Stimulated activated CD8-positive, alpha-beta memory T cell treated with anti-CD3 and anti-CD28 coated beads, Interleukin-12 subunit alpha, Interleukin-12 subunit beta, amount 100 ng/mL, for 1 hour (primary cell): ENCODE measurements at places on chromosomes 11 and 22.

DNA sequence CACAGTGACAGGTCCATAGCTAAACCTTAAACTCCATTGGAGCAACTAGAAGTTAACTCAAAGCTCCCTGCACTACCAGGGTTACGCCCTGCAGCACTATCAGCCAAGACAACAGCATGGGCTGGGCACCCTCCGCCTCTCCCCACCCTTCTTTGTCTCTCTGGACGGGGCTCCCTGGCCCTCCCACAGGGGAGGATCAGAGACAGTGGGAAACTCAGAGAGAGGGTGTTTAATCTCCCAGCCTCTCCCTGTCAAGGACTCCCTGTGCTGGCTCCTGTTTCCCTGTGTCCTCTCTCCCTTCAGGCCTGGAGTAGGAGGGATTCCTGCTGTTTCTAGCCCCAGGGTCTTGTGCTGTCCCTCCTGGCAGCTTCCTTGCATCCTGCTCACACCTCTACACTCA lies 56.9 kb upstream of the CSNK2A3 start:
- DNase-seq = no peak

DNA sequence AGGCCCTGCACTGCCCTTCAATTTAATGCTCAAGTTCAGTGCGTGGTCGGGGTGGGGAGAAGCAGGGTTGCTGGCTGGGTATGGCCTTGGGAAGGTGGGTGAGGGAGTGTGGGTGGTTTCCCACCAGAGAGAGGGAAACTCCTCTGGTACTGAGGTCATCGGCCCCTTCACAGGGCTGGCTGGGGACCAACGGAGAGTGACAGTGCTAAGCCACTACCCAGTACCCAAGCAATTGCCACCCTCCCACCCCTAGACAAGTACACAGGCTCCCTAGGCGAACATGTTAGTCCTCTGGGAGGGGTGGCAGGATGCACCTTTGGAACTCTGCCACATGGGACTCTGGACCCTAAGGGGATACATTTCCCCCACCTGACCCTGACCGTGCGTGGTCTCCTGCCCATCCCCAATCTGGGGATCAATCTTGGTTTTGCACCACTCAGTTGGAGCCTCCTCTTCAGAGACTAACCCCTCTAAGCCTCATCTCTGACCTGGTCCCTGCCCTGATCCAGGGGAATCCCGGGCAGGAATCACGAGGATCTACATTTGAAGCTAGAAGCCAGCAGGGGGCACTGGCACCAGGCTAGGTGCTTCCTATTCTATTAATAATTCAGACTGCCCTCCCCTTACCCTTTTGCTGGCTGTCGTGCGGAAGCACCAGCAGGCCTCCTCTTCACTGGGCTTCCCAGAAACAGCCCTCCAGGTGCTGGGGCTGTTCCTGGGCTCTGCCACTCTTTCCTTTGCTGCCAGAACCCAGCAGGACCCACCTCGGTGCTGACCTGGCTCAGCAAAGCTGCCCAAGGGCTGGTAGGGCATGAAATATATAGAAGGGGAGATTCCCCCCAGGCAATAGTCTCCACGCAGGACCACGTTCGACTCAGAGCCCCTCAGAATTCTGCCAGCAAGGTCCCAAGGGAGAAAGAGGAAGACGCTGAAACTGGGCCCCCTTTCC lies 377.7 kb downstream of the TENM4 start:
- DNase-seq = no peak

- DNase-seq = no peak
Measured at GRCh38 chr11:93936460-93936859, 84.7 kb upstream of the HEPHL1 start.

DNA sequence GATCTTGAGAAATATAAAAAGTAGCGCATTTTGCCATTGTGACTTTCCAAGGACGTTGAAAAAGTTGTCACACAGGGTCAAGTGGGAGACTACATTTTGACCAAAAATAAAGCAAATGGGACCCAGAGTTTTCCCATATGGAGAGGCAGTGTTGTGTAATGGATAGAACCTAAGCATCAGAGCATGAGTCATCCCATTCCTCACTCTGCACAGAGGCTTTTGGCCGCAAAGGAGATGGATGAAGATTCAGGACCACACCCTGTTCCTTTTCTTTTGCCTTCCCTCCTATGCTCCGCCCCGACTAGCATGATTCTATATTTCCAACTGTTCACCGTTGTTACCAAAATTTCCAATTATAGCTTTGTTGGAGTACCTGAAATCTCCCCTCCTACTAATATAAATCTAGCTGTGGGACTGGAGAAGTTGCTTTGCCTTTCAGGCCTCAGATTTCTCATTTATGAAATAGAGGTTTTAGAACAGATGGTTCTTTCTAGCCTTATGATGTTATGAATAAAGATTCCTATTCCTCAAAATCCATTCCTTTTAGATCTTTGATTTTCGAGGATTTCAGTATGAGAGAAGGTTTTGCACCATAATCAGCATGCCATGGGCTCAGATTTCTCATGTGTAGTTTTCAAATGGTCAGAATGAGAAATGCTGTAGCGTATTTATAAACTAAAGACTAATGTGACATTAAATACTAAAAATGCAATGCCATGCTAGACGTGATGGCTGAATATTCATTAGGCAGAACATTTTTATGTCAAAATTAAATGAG lies 921.9 kb upstream of the TENM4 start:
- no peak for DNase-seq

DNA sequence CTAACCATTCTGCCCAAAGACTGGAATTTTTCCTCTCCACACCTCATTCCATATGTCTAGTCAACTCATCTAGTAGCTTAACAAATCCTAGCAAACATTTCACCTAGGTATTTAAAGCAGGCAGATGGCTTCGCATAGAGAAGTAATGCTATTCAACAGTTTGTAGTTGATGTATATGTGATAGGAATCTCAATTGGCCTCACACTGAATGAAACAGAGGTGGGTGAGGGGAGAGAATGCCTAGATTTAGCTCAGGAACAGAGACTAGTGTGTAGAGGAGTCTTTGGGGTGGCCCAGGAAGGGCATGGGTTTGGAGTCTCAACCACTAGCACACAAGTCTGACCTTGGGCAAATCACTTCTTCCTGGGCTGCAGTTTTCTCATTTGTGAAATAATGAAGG lies 196.2 kb downstream of the MYO18B start:
- DNase-seq = no peak

GRCh38 chr22:26786398-26786797 lies 129.0 kb downstream of the MIAT start:
- no peak for DNase-seq

DNA sequence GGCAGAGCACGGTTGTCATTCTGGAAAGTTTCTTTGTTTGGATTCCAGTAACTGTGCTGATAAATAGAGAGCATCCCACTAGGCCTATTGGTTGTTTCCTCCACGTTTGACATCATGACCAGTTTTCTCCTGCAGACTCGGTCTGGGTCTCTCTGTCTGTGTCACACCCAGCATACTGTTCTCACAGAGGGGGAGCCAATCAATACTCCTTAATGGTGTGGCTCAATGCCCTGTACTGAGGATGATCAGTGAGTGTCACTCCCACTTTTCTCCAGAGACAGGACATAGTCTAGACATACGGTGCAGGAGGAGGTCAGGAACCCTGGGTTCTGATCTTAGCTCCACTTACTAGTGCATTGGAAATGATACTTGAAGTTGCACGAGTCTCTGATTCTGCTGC lies 88.2 kb upstream of the BLID start:
- no peak for DNase-seq

DNA sequence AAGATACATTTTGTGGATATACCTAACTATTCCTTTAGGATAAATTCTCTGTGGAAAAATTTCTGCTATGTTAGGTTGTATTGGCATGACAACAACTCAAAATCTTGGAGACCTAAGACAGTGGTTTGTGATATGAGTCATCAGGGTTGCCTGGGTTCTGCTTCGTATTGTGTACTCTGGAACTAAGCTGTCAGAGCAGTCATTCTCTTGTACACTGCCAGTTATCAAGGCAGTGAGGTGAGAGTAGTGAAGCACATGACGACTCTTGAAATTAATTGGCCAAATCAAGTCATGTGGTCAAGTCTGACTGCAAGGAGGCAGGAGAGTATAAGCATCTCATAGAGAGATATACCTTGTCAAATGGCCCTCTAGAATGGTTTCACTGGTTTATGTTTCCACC lies 104.4 kb downstream of the FANCF start:
- DNase-seq = no peak

DNA sequence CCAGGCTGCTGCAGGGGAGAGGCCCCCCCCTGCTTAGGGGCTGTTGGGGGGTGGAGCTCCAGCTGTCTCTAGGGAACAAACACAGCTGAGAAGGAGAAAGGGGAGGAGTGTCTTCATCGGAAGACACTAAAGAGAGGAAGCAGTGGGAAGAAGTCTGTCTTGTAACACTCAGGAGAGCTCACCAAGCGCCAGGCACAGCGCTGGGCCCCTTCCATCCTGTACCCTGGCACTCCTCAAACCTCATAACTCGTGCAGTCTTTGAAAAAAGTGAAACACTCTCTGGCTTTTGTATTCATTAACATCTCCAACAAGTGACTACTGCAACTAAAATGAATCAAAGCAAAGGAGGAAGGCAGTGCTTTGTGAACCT lies 67.4 kb upstream of the PRDM11 start:
- no peak for DNase-seq

GRCh38 chr11:6646918-6647679 lies 8.5 kb downstream of the DCHS1 start:
- DNase-seq = no peak

DNA sequence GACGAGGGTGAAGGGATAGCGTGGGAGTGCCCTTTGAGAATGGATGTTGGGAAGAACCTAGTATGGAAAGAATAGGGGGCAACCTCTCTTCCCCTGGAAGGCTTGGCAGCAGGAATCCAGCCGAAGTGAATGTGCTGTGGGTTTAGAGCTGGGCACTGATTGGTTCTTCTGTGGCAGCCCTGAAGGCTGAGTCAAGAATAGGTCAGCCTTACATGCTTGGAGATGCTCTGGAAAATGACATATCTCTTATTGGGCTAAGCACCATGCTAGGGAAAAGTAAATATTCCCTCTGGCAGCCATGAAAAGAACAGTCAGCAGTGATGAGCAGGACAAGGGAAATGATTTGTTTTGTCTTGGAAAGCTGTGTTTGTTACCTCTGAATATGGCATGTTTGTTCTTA lies 149.5 kb downstream of the COMMD9 start:
- DNase-seq = no peak

GRCh38 chr11:77047007-77047927 lies 13.1 kb downstream of the B3GNT6 start:
- peak; percentile 75 for DNase-seq

- no peak for DNase-seq
Measured at GRCh38 chr11:102676084-102676483, 29.5 kb downstream of the MMP27 start.

GRCh38 chr11:112744041-112744440 lies 217.2 kb upstream of the NCAM1 start:
- no peak for DNase-seq

- no peak for DNase-seq
Measured at GRCh38 chr11:134662629-134663360, 250.8 kb upstream of the B3GAT1 start.

GRCh38 chr11:10450462-10451425 lies 4.3 kb upstream of the AMPD3 start:
- no peak for DNase-seq

- no peak for DNase-seq
Measured at GRCh38 chr11:123265951-123266350, 70.9 kb upstream of the CLMP start.

GRCh38 chr22:29030618-29031226 lies 30.9 kb downstream of the C22orf31 start:
- DNase-seq = no peak

DNA sequence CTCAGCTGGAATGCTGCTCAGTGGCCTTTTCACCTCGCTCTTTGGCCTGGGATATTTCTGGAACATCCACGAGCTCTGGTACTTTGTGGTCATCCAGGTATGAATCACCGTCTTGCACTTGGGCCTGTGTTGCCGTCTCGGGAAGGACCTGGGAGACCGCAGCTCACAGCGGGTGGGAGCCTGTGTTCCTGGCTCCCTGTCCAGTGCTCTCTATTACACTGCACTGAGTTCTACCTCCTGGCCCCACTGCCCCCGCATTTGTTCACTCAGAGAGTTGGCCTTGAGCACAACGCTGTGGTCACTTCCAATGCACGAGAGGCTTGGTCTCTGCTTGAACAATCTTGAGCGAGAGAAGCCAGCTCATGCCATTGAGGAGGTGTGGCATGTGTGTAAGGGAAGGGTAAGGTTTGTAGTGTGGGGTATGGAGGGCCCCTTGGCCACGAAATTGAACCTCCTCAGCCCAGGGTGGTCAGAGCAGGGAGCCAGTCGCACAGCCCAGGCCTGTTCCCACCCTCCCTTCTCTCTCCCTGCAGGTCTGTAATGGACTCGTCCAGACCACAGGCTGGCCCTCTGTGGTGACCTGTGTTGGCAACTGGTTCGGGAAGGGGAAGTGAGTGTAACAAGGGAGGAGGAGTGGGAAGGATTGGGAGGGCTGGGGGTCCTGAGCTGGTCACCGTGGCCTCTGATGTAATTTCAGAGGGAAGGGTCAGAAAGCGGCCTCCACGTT lies 16.2 kb downstream of the SLC37A2 start:
- no peak for DNase-seq

GRCh38 chr22:19666673-19667593 lies 47.4 kb upstream of the SEPTIN5 start:
- no peak for DNase-seq
